ENCODE measurements at places on chromosomes 16 and 17.

DNA sequence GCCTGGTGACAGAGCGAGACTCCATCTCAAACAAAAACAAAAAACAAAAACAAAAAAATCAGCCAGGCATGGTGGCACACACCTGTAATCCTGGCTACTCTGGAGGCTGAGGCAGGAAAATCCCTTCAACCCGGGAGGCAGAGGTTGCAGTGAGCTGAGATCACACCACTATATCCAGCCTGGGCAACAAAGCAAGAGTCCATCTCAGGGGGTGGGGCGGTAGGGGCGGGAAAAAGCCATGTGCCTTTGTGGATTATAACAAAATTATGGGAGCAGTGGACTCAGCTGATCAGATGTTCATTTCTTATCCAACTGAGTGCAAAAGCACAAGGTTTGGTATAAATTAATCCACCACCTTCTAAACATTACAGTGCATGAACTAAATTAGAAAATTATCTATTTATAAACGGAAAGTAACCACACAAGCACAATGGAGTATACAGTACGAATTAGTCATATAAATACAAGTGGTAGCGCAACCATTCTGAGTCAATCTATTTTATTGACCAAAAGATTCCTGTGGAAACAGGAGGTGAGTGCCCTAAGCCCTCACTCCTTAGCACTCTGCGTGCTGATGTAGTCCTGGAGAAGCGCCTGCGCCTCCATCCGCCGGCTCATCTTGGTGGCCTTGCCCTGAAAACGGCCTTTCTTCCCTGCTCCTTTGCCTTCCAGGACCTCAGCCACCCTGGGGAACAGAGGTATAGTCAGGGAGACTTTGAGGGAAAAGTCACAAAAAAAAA is 14.0 kb downstream of the AARSD1 start:
- DNase-seq = no peak

- DNase-seq = no peak
These were observed 34.1 kb downstream of the NQO1 start for GRCh38 chr16:69691980-69692911.

DNA sequence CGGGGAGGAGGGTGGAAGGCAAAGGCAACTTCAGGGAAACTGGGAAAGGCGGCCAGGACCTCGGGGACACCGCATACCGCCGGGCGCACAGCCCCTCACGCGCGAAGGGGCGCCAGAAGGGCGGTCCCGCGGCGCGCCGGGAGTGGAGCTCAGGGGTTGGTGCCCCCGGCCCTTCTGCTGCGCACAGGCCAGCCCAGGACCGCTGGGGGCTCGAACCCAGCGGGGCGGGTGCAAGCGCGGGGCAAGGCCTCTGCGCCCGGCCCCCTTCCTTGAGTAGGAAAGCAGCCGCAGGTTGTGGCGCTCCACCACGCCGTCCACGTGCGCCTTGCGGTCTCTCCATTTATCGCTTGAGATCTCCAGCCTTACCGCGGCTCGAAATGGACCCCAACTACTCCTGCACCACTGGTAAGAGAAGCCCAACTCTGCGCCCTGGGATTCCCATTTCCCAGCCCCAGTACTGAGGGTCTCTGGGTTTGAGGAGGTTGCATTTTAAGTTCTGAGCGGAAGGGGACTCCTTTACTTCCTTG is 3.0 kb upstream of the MT1A start:
- DNase-seq = no peak

DNA sequence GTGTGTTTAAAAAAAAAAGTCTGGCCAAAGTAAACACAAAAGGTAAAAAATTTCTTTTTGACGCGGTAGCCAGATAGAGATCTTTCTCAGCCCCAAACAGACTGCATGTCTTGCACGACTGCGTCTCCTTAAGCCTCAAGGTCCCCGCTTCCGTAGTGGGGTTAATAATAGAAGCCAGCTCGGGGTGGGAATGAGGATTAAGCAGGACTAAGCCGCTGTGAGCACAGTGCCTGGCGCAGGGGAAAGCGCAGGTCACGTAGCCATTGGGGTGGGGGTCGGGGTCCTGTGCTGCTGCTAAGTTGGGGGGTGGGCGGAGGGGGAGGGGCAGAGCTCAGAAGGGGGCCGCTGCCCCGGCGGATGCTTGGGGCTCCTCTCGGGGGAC is 521 bp downstream of the GGA2 start:
- no peak for DNase-seq

DNA sequence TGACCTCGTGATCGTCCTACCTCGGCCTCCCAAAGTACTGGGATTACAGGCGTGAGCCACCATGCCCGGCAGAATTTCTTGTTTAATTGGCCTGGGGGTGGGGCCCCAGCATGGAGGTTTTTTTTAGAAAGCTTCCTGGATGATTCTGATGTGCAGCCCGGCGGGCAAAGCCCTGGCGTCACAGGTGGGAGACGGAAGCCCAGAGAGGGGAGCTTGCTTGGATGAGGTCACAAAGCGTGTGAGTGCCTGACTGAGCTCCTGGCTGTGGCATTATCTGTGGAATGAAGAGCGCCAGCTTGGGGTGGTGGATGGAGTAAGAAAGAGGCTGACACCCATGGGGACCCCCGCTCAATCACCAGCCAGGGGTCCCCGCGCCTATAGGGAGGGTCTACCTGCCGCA is 4.1 kb downstream of the VASN start:
- DNase-seq = no peak

DNA sequence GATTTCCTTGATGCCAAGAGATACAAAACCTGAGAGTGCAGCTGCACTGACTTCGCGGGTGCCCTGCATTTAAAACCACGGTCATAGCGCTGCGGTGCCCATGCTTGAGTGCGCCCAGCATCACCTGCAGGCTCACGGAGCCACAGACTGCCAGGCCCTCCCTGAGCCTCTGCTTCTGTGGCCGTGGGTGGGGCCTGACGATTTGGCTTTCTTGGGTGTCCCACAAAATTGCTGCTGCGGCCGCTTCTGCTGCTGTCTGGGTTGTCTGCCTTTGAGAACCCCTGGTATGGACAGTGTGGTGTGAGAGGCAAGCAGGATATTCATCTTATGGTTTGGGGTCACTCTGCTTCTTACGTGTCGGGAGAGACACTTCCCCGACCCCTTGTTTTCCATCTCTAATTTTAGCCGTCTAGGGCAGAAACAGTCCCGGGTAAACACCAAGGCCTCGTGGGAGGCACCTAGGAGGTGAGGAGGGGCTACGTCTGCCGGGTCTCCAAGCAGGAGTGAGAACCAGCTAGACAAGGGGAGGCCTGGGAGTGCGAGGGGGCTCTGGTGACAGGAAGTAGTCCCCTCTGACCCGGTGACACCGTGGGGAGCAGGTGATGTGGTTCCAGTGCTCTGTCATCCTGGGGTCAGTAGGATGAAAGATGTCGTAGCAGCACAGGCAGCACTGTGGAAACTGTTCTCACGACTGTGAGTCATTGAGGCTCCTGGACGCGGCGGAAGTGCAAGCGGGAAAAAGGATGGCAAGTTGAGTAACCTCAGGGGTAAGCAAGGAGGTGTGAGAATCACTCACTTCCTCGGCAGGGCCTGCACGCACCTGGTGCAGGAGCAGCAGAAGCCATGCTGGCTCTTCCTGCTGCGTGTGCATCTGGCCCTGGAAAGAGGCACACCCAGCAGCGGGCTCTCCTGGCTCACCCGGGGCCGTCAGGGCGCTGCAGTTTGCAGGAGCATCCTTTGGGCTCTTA is 176.3 kb downstream of the RPTOR start:
- no peak for DNase-seq

Measured in inflammatory macrophage treated with lipopolysaccharide for 1 hour (primary cell).